SK-N-SH (cell line): ENCODE measurements at places on chromosomes 3 and 15.

GRCh38 chr3:150261958-150262357 lies 146.1 kb upstream of the TSC22D2 start:
- no peak for DNase-seq

- DNase-seq: no peak
Observed at GRCh38 chr3:161137260-161137659, 32.1 kb upstream of the B3GALNT1 start.

DNA sequence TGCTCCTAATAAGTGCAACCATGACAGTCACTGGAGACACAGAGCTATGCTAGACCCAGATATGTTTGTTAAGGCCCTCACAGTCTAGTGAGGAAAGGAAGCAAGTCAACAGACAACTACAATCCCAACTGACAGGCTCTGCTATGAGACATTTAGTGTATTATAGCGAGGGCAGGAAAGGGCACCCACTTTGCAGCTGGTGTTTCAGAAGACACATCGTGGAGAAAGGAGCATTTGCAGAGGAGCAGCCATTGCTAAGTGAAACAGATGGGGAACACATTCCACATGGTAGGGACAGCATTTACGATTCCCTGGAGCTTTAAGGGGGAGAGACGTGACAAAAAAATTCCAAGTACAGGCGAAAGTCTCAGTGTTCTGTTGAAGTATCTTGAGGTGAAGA lies 685.6 kb downstream of the AGBL1 start:
- no peak for DNase-seq

GRCh38 chr3:126656371-126657134 lies 1.6 kb upstream of the TXNRD3 start:
- no peak for DNase-seq

DNA sequence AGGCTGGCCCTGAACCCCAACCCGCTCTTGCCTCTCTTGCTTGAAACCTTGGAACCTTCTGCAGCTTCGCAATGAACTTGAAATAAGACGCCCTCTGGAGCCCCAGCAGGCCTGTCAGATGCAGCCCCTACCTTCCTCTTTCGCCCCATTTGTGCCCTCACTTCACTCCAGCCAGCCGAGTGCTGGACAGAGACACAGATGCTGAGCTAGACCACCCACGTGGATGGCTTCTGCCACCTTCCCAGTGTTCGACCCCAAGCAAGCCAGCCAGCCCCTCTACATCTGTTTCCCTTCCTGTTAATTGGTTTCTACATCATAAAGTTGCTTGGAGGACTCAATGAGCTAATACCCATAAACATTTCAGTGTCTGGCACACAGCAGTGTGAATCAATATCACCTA lies 23.8 kb upstream of the SNRPA1 start:
- peak; percentile 57 for DNase-seq

DNA sequence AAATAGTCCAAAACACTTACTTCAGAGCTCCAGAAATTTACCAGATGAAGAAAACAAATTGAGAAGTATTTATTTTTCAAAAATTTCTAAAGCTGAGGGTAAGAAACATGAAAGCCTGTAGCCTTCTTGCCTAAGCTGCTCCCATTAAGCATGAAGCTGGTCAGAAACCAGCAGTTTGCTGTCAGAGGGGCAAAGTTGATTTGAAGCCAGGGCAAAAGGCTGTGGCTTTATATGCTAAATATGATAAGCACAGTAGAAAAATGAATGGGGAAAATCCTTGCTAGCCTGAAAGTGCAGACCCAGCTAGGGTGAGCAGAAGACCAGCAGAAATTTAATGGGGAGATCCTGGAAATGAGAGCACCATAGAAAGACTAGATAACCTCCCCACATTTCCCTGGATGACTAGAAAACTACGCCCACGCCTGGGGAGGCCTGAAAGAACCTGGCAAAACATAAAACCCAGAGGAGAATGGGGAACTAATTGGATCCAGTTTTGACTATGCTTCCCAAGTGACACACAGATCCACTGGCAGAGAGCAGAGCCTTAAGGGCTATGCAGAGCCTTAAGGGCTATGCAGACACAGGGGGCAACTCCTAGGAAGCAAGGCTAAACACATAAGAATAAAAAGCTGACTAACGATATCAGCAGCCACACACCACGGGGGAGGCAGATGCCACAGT lies 43.0 kb upstream of the HEG1 start:
- no peak for DNase-seq
